ENCODE measurements at places on chromosomes 11 and 22.

DNA sequence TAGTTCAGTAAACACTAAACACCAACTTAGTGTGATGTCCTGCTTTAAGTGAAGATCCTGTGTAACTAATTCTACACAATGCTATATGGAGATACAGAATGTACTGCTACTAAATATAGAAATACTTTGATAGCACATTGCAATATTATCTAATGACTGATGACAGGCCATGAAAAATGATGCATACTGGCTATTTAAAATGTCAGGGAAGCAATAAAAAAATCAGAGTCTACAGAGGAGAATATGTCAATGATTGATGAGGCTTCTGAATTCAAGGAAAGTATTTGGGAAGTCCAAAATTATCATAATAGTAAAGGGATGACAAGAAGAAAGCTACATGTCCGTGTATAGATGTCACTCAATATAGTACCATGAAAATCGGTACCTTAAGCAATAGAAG lies 55.3 kb downstream of the GUCY1A2 start:
- DNase-seq = no peak

GRCh38 chr22:46116491-46116958 lies 33.8 kb upstream of the PPARA start:
- DNase-seq = peak; percentile 79

GRCh38 chr11:123546515-123546914 lies 107.9 kb downstream of the SCN3B start:
- DNase-seq = peak; percentile 45

DNA sequence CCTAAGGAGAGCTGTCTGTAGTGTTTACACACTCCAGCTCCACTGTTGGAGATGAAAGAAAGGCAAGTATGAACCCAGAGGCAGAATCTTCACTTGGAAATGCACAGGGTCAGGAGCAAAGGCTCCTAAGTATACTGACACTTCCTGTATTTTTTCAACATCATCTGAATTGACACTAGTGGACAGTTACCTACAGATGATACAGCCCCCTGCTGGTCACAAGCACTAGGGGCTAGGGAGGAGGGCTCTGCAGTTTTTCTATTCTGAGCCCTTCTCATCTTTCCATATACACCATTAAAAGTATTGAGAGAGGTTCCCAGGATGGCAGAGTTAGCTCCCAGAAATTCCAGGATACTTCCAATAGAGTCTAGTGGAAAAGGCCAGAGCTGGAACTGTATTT lies 290.3 kb upstream of the API5 start:
- no peak for DNase-seq

GRCh38 chr11:94835594-94835927 lies 67.4 kb downstream of the AMOTL1 start:
- DNase-seq = peak; percentile 54

GRCh38 chr11:2200536-2200935 lies 28.9 kb upstream of the TH start:
- no peak for DNase-seq

- peak; percentile 36 for DNase-seq
These were observed 96.6 kb upstream of the AKIP1 start for GRCh38 chr11:8814209-8814922.

GRCh38 chr11:111829185-111829968 lies 42.0 kb downstream of the ALG9 start:
- DNase-seq = no peak

DNA sequence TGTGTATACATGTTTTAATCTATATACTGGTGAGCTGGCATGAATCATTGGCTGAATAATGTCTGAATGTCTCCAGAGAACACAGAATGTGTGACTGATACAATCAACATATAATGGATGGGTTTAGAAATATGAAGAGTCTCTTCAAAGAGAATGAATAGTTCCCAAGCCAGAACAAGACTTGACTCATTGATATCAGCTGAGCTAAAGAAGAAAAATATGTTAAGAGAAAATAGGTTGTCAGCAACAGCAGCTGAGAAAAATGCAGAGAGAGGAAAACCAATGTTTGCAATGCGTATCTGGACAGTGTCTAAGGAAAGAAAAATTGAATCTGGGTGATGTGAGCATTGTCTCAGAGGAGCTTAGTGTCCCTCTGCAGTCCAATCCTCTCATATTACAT lies 1281.8 kb upstream of the TENM4 start:
- DNase-seq = no peak

- DNase-seq = no peak
These were observed 316.6 kb downstream of the MIAT start for GRCh38 chr22:26974034-26974433.

DNA sequence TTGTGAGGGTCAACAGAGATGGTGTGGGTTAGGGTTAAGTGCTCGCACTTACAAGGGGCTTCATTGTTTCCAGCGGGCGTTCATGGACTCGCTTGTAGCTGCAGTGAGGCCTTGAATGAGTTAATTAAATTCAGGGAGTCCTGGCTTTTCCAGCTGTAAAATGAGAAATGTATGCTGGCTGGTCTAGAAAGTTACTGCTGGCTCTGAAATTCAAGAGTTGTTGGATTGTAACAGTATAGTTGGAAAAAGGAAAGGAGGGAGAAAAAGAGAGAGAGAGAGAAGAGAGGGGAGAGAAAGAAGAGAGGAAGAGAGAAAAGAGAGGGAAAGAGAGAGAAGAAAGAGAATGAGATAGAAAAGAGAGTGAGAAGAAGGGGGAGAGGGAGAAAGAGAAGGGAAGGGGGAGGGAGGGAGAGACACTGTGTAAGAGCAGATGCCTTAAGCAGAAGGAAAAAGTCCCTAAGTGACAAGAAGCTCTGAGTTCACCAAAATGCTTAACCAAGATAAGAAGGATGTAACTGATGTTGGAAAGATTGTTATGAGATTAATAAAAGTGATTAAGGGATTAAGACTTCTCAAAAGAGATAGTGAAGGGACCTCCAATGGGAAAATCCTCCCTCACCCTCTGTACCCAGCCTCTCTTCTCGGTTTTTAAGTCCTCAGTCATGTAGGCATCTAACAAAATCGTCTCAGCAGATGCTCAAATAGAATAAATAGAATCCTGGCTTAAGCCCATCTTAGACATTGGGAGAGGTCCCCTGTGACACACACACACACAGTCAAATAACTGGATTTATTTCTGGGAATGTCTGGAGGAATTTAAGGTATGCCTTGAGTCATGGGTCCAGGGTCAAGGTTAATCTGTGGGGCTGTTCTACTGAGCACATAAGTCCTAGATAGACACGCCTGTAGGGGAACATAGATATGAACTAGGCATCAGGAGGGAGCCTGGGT lies 477.9 kb downstream of the MIAT start:
- peak; percentile 71 for DNase-seq

DNA sequence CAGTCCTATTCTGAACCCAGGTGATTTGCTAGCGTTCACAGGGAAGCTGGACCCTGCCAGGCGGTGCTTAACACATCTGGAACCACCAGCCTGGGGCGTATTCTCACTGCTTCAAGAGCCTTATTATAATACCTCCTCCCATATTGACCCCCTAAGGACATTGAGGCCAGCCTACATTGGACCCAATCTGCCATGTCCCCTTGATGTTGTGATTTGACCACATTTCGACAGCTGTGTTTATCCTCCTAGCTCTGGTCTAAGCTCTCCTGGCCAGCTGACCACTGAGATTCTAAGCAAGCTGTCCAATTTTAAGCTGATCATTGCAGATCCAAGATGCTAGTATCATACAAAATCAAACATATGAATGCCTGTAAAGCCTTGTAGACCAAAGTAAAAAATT lies 148.1 kb upstream of the BLID start:
- DNase-seq = no peak

GRCh38 chr11:11072067-11072466 lies 214.2 kb upstream of the ZBED5 start:
- DNase-seq = no peak

GRCh38 chr22:36366291-36366708 lies 21.5 kb downstream of the MYH9 start:
- DNase-seq = no peak

DNA sequence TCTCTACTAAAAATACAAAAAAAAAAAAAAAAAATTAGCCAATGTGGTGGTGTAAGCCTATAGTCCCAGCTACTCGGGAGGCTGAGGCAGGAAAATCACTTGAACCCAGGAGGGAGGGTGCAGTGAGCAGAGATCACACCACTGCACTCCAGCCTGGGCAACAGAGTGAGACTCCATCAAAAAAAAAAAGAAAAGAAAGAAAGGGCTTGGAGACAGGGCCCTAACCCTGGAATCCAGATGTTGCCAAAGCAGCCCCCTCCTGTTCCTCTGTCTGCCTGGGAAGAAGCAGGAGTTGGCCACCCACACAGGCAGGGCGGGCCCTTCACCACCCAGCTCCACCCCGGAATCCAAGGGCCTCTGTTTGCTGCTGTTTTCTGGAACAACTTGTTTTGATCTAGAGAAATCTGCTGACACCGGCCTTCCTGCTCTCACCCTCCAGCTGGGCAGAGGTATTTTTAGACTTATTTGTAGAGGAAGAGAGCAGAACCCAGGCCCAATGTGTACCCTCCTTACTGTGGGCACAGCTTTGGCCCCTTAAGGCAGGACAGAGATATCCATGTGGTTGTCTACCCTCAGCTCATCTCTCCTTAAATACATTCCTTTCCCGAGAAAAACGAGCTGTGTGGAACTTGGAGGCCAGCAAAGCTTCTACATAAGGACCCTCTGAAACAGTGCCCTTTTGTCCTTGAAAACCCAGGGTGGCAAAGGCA lies 2.7 kb upstream of the NEAT1 start:
- DNase-seq = peak; percentile 97

DNA sequence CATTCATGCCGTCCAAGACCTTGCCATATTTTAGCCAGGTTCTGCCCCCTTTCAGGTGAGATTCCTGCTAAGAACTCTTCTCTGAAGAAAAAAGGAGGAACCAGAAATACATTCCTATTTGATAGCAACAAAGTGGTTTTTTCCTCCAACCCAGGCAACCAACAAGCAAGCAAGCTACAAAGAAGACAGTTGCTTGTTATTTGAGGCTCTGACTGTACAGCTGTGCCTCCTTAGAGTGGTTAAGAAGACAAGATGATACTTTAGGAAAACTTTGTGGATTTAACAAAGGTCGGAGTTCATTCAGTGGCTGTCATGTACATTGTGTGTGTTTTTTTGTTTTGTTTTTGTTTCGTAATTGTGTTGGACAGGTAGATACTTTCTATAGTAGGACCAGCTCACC lies 21.7 kb downstream of the TEAD1 start:
- DNase-seq = no peak

DNA sequence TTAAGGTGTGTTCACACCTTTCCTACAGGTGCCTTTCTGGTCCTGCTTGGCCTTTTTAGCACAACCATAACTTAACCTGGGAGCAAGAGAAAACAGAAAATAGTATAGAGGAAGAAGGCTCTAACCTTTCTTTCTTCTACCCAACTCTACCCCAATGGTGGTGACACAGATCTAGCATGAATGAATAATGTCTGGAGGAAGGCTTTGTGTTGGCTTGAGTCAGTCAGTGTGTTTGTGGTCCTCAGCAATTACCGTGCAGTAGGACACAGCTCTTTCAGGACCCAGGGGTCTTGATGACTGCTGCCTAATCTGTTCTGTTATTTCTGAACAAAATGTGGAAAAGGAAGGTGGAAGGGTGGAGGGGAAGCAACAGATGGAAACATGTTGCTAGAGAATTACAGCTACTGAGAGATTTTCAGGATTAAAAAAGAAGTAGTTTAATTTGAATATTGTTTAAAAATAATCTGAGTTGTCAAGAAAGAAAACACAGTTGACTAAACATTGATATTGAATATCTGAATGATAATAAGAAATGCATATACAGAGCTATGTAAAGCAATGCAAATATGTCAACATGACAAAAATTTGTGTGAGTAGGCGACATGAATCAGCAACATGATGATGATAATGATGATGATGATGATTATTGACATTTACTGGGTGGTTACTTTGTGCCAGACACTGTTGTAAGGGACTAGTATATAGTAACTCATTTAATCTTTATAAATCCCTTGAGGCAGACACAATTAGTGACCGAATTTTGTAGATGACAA lies 55.3 kb downstream of the AASDHPPT start:
- DNase-seq = no peak

DNA sequence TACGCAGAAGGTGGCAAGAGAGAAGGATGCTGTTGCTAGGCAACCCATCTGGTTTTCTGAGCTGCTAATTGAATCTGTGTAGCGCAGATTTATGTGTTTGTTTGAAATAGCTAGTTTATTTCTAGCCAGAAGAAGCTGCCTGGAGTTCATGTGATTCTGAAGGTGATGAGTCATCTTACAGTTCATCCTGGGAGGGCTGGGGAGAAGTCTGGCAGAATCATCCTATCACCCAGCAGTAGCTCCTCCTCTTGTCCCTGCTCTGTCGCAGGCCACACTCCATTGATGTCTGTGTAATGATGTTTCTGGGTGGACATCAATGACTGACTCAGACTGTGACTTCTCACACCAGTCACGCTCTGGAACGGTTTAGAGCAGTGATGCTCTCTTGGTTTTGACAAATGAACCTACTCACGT lies 4.8 kb upstream of the FBXO7 start:
- peak; percentile 81 for DNase-seq

DNA sequence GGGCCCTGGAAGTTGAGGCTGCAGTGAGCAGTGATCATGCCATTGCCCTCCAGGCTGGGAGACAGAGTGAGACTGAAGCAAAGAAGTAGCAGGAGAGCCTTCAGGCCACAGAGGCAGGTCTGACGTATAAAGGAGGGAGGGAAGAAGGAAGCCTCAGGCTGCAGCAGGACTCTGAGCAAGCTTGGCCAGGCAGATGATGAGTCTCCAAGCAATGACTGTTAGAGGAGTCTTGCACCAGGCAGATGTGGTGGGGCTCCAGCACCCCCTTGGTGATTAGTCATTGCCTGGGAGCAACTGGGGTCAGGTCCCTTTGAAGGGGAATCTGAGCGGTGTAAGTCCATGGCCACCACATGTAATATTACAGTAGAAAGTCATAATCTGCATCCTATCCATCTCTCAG lies 36.6 kb upstream of the NFAM1 start:
- peak; percentile 6 for DNase-seq

GRCh38 chr11:2517016-2517385 lies 72.2 kb downstream of the KCNQ1 start:
- DNase-seq = no peak

GRCh38 chr11:45430361-45430760 lies 144.2 kb upstream of the SYT13 start:
- no peak for DNase-seq

- DNase-seq = no peak
These were observed 145.7 kb upstream of the TTC12 start for GRCh38 chr11:113168354-113169342.
